Cerebellar nuclear complex (tissue), 1 donor: ENCODE measurements at places on chromosomes 1 and 21.

DNA sequence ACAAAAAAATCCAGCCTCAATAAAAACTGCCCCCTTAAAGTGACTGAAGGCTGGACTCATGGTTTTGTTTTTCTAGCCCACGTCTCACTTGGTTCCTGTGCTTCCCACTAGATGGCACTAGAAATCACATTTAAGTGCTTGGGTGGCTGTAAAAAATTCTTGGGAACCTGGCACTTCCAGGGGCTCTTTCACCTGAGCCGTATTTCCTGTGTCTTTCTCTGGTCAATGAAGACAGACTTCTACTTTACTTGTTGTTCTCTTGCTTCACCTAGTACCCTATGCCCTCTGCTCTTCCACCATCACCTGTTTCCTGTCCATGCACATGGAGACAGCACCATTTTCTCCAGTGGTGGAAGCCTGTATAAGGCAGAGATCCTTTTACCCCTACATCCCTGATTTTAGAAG, 20.0 kb downstream of the METTL13 start:
- no peak for DNase-seq

GRCh38 chr1:188988589-188988988, 1489.1 kb downstream of the BRINP3 start:
- DNase-seq = no peak

DNA sequence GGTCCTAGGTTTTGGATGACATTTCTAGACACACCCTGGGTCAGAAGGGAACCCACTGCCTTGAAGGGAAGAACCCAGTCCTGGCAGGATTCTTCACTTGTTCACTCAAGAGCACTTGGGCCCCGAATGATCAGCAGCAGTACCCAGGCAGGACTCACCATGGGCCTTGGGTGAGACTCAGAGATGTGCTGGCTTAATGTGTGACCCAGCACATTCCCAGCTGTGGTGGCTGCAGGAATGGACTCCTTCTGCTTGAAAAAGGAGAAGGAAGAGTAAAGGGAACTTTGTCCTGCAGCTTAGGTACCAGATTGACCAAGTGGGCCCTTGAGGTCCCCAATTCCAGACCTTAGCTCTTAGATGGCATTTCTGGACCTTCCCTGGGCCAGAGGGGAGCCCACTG, 12.3 kb upstream of the SMAP2 start:
- DNase-seq = no peak

DNA sequence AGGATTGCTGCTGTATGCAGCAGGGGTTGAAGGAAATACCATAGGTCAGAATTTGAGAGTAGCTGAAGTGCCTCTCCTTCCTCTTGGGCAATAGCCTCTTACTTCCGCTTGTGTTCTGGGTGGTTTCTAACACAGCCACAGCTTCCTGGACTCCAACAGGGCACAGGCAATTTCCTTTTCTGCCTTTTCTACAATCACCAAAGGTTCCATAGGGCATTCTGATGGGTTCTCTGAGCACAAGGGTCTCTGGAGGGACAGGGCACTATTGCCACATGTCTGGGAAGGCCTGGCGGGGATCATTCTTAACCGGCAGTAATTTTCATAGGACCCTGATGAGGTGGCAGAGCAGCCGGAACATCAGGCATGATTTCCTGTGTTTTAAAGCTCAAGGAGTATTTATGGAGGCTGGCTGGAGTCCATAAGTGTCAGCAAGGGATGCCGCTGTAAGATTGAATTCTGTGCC, 5.5 kb upstream of the AGTRAP start:
- DNase-seq = no peak

- DNase-seq = no peak
Measured at GRCh38 chr1:161119092-161119903, 1.4 kb downstream of the NIT1 start.
